ENCODE measurements at places on chromosomes 5 and 9.

DNA sequence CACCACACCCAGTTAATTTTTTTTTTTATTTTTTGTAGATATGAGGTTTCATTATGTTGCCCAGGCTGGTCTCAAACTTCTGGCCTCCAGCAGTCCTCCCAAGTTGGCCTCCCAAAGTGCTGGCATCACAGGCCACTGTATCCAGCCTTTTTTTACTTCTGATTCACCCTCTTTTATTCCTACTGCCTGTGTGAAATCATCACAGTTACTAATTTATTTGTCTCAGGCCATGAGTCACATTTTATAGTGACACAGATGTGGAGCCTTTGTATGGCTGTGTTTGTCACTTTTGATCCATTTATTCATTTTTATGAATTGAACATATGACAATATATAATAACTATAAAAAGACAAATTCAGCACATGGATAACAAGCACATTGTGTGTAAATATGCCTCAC, 67.1 kb upstream of the SNX2 start:
- no peak for DNase-seq

- no peak for DNase-seq
Measured at GRCh38 chr5:167945542-167946384, 345.7 kb upstream of the WWC1 start.

GRCh38 chr5:157801-158200, 33.5 kb upstream of the LRRC14B start:
- DNase-seq = no peak

- no peak for DNase-seq
Measured at GRCh38 chr9:125949703-125950460, 202.7 kb downstream of the PBX3 start.

DNA sequence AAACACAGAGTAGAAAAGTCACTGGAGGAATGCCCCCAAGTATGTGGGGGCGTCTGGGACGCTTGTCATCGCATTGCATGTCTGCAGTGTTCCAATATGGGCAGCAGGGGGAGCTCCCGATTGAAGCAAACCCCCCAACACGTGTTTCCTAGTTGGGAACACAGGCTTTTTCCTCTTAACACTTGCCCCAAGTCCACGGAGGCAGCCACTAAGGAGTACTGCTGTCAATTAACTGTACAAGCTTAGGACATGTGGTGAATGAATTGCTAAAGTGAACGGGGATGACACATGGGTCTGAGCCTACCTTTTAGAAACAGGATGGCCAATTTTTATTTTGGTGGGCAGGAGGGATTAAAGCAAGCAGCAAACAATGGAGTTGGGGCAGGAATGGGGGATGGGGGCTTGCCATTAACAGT, 2.2 kb downstream of the GABRB2 start:
- DNase-seq = no peak

GRCh38 chr5:17287501-17288155, 70.2 kb downstream of the BASP1 start:
- no peak for DNase-seq

- DNase-seq = no peak
Measured at GRCh38 chr5:40660751-40661150, 19.0 kb upstream of the PTGER4 start.

- no peak for DNase-seq
Measured at GRCh38 chr5:97531549-97531948, 348.5 kb upstream of the RIOK2 start.

- DNase-seq = no peak
Measured at GRCh38 chr5:16025681-16026080, 153.9 kb downstream of the MARCHF11 start.

DNA sequence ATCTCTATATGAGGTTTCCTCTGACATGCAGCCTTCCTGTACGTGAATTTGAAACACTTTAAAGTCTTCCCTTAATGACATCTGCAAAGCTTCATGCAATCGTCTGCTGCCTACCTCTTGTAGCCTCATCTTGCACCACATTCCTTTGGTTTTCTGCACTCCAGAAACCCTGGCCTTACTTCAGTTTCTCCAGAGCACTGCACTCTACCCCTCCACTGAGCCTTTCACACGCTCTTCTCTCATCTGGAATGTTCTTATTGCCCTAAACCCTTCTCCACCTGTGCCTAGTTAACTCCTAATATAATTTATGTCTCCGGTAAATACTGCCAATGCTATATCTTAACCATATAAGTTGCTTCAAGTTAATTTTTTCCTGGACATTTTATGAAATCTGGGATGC, 168.8 kb upstream of the SLC27A6 start:
- no peak for DNase-seq

GRCh38 chr5:17413691-17414090, 84.3 kb upstream of the TAF11L2 start:
- no peak for DNase-seq

GRCh38 chr9:124618476-124618875, 111.3 kb upstream of the NR5A1 start:
- DNase-seq = no peak

DNA sequence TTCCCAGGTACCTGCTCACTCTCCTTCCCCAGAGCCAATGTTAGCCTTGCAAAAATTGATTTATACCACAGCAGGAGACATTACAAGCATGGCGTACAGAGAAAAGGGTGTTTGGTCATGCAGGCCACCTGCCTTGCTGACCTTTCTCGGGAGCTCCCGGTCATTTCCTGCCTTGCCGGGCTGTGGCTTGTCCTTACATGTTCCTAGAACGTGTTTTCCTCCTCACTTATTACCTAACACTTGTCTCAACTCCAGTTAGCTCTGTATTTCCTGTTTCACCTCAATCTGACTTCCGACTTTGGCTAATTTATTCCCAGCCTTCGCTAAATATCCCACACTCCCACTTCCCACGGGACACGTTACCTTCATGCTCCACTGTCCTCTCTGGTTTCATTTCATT, 282.5 kb downstream of the ICE1 start:
- no peak for DNase-seq

DNA sequence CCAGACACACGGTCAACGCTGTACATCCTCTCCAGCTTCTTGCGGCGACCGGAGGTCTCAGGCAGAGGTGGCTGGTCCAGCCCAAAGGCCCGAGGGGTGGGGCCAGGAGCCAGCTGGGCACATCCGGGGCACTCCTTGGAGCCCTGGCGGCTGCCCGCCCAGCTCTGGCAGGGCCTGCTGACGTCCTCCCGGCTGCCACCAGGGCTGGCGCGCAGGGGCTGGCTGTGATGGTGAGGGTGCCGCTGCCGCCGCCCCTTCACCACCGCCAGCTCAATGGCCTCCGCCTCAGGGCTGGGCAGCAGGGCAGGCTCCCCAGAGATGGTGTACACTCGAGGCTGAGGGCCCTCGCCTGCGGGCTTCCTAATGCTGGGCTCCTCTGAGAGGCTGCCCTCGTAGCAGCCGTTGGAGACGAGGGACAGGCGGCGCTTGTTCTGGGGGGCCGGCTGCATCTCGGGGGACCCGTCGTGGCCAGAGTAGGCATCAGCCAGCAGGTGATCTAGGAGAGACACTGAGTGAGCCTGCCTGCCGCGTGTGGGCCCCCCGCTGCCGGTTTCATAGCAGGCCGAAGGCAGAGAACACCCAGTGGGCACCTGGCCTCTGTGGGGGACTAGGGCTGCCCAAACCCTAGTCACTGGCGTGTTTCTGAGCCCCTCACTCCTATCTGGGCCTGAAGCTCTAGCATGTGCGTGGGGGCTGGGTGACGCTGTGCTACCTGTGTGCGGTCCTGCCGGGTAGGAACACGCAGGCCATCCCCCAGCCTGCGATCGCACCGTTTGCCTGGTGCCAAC, 1.5 kb downstream of the NSMF start:
- no peak for DNase-seq

DNA sequence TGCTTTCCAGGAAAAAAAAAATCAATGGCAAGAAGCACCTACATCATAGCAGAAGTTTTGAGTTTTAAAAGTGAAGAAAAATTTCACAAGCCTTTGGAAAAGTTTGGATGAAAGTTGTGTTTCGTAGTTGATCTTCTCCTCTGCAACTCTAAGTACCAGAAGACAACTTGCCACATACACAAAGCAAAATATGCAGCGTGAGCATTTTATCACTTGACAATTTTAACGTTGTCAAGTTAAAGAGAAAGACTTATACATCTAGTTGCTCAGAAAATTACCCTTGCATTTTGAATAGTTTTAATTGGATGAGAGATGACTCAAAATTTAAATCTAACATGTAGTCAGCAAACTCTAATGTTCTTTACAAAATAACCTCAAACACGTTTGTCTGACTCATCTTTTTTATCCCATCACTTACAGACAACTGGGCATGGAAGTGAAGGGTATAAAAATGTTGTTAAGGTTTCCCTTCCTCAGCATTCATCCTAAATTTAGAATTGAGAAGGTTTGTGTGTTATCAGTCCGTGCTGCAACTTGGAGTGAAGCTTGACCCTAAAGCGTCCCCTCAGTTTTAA, 213.4 kb downstream of the MARCHF11 start:
- DNase-seq = no peak

- no peak for DNase-seq
Measured at GRCh38 chr5:74599148-74599547, 41.4 kb downstream of the ENC1 start.

GRCh38 chr9:119121899-119122298, 247.3 kb downstream of the BRINP1 start:
- DNase-seq = no peak

DNA sequence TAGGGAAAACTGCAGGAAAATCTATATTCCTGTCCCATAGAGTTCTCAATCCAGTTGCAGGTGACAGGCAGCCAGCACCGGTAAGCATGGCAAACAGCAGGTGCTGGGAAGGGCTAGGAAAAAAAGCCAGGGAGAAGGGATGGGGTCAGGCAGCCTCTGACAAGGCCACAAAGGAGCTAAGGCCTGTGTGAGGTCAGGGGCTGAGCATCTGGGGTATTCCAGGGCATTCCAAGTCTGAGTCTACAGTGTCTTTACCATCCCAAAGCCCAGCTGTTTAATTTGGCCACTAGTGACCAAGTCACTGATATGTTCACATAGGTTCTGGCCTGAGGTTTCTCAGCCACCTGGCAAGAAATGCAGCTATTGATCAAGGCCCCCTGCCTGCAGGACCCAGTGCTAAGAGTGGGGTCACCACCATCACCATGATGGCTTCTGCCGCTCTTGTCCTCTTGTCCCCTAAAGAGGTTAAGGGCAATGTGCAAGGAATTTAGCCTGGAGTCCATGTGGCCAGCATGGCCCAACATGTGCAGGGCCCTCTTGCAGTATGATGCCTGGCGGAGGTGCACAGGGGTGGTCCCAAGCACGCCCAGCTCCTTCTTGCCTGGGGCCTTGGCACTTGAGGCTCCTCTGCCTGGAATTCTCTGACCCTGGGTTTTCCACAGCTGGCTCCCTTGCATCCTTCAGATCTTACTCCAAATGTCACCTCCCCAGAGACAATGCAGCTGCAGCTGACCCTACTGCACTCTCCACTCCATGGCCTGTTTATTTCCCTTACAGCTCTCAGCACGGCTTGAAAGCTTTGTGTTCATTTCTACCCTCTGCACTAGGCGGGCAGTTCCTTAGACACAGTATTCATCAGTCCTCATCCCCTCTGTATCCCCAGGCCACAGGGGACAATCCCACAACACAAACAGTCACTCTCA, 213.1 kb downstream of the MSX2 start:
- DNase-seq = no peak

GRCh38 chr5:606526-607399, 5.4 kb upstream of the CEP72 start:
- DNase-seq = no peak

- DNase-seq = no peak
Measured at GRCh38 chr5:177509381-177509951, at the start of gene DOK3. Gene DOK3, minus strand, starts transcription at chr5:177509826. Its CDS starts 286 bp downstream, at chr5:177509540.

DNA sequence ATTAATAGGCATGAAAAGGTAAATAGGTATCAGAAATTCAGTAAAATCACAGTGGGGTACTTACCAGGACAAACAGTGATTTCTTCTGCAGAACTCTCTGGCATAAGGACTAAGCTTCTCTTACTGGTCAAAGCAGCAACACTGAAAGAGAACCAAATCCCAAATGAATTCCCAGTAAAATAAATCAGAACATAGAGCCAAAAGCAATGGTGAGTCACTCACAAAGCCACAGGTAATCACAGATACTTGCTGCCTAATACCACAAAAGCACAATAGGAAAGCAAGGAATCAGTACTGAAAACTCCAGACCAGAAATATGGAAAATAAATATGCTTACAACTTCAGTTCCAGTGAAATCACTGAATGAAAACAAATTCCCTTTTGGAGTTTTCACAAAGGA, 50.7 kb downstream of the UIMC1 start:
- no peak for DNase-seq

DNA sequence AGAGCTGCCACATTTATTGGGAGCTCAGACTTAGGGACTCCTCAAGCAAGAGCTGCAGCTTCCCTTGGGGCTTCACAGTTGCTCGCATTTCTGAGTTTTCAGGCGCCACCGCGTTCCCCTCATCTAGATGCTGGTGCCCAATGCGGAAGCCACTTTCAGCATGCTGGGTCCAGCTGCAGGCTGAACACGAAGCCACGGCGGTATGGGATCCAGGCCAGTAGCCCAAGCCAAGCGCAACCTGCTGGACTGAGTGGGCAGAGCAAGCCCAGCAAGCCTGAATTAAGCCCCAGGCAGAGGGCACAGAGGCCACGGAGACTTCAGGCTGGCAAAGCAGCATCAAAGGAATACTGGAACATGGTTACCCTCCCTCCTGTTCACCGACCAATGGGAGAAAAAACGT, 391.5 kb downstream of the HTR1A start:
- no peak for DNase-seq

DNA sequence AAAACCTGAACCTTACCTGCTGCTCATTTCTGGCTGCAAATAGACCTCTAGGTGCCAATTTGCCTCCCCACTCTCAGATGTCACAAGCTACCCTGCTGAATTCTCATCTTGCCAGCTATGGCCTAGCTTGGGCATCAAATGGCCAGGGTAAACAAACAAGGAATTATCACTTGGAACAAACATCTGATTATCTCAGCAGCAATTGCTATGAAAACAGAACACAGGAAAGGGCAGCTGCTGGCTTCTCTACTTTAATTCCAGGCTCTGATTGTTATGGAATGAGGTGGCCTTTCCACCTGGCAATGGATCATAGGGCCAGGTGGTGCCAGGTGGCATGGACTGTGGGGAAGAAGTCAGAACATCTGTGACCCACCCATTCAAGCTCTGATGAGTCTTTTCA, 505.1 kb downstream of the TLR4 start:
- DNase-seq = no peak

GRCh38 chr5:59559847-59560246, 333.7 kb downstream of the PDE4D start:
- no peak for DNase-seq

All from KG1 (cell line).